ENCODE measurements at places on chromosomes 2 and 18.

DNA sequence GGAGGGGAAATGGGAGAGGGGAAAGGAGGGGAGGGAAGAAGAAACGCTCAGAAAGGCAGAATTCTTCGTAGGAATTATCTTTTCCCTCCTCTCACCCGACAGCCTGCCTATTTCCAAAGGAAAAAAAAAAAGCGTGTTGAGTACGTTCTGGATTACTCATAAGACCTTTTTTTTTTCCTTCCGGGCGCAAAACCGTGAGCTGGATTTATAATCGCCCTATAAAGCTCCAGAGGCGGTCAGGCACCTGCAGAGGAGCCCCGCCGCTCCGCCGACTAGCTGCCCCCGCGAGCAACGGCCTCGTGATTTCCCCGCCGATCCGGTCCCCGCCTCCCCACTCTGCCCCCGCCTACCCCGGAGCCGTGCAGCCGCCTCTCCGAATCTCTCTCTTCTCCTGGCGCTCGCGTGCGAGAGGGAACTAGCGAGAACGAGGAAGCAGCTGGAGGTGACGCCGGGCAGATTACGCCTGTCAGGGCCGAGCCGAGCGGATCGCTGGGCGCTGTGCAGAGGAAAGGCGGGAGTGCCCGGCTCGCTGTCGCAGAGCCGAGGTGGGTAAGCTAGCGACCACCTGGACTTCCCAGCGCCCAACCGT, at the start of gene GAD1:
Gene GAD1, plus strand, starts transcription at position 384 of the 589 bp plus-strand sequence. CDS start 1,705 bp downstream, outside the sequence.
- peak; percentile 61 for DNase-seq

DNA sequence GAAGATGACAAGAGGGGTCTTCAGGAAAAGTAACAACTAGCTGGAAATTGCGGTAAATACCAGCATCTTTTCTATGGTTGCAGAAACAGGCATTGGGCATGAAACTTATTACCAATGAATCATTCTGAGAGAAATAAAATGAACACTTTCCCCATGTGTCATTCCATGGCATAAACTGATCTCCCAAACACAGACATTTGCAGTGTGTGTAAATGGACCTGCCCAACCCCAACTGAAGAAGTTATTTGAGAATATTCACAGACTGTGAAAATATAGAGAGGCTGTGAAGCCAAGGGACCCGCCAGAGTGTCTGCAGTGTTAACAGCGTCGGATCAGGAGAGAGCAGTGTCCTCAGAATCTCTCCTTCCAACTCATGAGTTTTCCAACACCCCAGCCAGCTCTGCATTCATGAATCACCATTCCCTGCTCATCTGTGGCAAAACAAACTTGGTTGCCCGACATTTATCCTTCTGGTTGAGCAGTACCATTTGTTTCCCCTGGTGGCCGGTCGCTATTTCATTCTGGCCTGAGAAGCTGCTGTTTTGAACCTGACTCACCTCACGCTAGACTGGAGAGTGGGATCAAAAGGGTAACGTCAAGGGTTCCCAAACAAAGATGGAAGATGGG, 238.4 kb downstream of the PID1 start:
- peak; percentile 9 for DNase-seq

GRCh38 chr2:5067816-5068215, 624.4 kb upstream of the SOX11 start:
- DNase-seq, result no peak

GRCh38 chr2:118098307-118099030, 10.2 kb downstream of the INSIG2 start:
- no peak for DNase-seq

- no peak for DNase-seq
These were observed 131.7 kb upstream of the CTAGE1 start for GRCh38 chr18:22549260-22549937.

GRCh38 chr2:206443735-206444527, 599 bp downstream of the ADAM23 start:
- DNase-seq, result no peak

- DNase-seq, result no peak
These were observed 124.6 kb downstream of the SPOPL start for GRCh38 chr2:138626148-138626547.

DNA sequence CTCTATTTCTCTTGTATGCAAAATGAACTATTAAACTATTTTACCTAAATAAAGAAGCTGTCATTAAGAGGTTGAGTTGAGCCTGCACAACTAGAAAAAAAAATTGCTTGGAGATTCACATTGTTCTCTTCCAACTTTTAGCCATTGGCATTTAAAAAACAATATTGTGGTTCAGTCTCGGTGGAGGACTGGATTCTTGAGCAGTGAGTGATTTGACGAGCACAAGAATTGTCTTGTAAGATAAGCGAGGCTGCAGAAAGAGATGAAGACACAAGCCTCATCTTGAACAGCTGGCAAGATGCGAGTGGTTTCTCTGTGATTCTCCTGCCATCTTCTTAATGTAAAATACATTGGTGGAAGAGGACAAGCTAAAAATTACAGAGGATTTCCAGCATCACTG, 67.0 kb downstream of the GALR1 start:
- no peak for DNase-seq

DNA sequence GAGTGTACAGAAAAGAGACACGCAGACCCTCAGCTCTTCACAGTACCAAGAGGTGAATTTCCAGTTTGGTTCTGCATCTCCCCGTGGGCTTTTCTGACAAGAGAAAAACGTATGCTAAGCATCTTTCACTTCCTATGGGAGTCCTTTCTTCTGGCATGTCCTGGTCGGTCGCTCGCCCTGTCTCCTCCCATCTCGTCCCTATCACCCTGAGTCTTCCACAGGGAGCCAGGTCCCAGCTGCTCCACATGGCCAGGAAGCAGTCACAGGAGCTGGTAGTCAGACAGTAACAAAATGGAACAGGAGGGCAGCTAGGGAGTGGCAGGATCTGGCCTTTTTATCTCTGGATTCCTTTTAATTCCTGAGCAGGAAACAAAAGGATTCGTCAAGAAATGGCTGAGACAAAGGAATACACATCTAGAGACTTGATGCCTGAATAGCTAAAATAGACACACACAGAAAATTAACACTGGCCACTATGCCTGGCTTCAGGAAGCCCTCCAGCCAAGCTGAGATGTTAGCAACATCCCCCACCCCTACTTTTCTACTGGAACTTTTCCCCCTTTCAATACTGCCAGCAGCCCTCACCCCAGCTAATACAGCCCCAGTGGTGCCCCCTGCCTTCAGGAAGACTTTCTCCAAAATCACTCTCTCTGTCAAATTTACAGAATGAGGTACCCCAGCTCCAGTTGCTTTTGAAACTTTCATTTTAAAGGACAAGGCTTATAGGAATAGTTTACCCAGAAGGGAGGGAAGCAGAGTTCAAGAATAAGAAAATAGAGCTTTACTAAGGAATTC, 136.1 kb downstream of the DNER start:
- DNase-seq, result no peak

DNA sequence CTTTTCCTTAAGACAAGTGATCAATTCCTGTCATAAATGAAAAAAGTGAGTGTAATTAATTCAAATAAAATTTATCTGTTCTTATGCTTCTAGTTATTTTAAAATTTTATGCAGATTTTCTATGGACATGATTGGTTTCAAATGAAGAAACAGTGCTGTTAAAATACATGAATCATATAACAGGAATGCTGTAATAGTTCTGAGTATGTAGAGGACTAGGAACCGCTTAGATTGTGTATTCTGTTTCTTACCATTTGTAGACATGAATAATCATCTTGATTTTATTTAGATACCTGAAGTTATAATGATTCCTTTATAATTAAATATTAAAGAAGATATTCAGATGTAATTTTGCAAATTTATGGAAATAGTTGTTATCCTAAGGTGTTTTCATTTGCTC, 3.5 kb downstream of the ACTR2 start:
- DNase-seq, result peak; percentile 26
